ENCODE measurements at places on chromosomes 5 and 9.

GRCh38 chr9:26326563-26326962 lies 566.0 kb downstream of the CAAP1 start:
- peak; percentile 42 for DNase-seq

GRCh38 chr9:76516350-76516749 lies 57.4 kb downstream of the GCNT1 start:
- no peak for DNase-seq

DNA sequence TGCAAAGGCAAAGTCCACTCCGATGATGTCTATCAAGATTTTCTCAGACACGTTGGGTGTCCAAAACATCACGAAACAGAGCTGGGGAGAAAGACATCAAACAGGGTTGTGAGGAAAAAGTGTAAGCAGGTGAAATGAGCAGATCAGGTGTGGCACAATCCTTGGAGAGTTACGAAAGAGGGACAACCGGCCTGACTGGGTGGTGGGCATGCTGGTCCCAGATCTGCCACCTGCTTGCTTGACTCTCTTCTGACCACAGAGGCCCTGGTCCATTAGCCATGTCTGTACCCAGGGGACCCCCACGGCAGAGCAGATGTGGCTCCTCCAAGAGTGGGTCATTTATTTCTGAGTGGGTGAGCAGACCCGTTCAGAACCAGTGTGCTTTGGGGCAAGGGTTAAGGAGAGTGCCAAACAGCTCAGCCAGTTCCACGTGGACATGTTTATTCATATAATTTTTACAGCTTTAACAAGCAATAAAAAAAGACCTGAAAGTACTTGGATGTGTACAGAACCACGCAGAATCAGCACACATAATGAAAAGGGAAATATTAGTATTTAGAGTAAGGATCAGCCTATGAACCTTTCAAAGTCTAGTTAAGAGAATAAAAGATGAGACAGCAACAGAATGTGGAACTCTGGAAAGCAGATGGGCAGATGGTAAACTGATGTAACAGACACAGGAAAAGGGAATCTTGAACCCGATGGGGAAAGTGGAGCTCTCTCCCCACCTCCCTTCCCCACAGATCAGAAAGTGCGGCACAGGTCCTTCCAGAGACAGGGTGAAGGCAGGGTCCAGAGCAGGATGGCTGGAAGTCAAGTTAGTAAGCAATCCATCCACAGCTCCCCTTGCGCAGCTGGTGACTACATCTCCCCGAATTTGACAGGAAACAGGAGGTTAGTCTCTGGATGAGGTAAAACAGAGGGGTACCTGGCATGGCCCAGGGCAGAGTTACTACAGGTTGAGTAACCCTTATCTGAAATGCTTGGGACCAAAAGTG lies 52.5 kb downstream of the OTULIN start:
- DNase-seq: no peak

GRCh38 chr9:110240198-110240597 lies 16.1 kb downstream of the TXN start:
- no peak for DNase-seq

GRCh38 chr5:116340799-116341198 lies 233.8 kb downstream of the SEMA6A start:
- no peak for DNase-seq

DNA sequence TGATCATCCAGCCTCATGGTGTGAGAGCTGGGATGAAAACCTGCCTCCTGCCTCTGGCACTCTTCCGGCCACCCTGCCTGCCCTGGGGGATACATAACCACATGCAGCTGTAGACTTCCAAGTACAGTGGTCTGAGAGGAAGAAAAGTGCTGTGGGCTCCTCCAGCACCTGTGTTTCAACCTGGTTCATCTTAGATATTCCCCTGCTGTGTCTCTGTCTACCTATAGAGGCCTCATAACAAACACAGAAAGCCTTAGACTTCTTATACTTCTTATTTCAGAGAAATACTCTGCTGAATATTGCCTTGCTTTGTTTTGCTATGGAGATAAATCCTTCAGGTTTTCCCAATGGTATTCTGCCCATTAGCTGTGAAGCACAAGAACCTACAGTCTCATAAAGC lies 19.6 kb upstream of the TNFAIP8 start:
- DNase-seq: no peak

GRCh38 chr9:127679506-127679905 lies 27.3 kb upstream of the CFAP157 start:
- DNase-seq: no peak

DNA sequence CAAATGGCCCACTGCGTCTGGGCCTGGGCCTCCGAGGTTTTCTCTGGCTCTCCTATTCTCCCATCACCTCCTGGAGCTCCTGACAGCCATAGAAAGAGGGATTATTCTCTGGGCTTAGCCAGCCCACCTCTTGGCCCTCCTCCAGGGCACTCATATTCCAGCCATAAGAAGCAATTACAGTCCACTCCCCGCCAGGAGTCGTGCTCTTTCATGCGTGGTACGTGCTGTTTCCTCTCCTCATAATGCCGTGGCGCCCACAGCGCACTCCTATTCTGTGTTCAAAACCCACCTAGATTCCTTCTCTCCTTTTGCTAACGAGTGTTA lies 240.8 kb upstream of the ZNF462 start:
- no peak for DNase-seq

- DNase-seq: no peak
Observed at GRCh38 chr9:105047742-105048041, 119.7 kb upstream of the ABCA1 start.

DNA sequence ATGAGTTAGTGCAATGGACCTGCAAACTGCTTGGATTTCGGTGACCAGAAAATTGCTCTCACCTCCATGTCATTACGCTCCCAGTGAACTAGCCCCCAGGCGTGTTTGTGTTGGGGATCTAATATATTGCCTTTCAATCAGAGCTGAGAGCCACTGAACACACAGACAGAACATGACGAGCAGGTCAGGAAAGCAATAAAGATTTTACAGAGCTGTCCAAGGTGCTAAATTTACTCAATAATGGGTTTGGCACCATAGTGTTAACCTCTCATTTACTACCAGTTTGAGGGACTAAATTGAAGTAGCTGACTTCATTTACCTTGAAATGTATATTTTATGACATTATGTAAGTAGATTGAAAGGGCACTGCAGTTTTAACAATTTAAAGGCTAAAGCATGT lies 383.0 kb downstream of the EBF1 start:
- no peak for DNase-seq
